ENCODE measurements at places on chromosomes 11 and 22. TPM values are rescaled to one million over a fixed set of nuclear protein-coding genes. Genes with fewer than 3 reads are reported as not detected.
A peak's percentile ranks its signal among the peaks of the same experiment; 100 is the strongest.

The BCO2 gene
- total RNA-seq = 0.83 TPM

The XKR3 gene
- not detected for total RNA-seq

The LMO2 gene
- not detected for total RNA-seq

GRCh38 chr11:78742430-78742829, 167.8 kb upstream of the NARS2 start:
- peak; percentile 6 for DNase-seq

GRCh38 chr22:17958166-17958565, 66.2 kb downstream of the MICAL3 start:
- no peak for DNase-seq

DNA sequence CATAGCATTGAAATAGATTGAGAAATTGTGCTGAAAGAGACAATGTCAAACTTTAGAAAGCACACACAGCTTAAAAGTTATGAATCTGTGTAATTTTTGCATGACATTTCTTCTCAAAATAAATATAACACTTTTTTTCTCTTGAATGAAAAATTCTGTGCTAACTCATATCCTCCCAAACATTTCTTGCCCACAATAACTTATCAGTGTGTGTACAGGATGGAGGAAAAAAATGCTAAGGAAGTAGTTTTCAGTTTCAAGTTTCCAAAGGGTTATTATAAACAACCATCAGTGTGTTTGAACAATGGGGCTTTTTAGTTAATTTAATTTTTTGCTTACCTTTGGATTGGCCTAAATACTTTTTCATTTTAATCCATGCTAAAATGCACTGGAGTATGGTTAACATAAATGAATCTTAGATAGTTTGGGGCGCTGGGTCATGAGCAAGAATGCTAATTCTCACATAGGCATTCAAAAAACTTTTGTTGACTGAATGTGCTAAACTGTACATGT, 82.9 kb upstream of the ARHGAP20 start:
- peak; percentile 56 for DNase-seq

GRCh38 chr11:112542479-112542878, 281.8 kb upstream of the PLET1 start:
- DNase-seq = no peak

DNA sequence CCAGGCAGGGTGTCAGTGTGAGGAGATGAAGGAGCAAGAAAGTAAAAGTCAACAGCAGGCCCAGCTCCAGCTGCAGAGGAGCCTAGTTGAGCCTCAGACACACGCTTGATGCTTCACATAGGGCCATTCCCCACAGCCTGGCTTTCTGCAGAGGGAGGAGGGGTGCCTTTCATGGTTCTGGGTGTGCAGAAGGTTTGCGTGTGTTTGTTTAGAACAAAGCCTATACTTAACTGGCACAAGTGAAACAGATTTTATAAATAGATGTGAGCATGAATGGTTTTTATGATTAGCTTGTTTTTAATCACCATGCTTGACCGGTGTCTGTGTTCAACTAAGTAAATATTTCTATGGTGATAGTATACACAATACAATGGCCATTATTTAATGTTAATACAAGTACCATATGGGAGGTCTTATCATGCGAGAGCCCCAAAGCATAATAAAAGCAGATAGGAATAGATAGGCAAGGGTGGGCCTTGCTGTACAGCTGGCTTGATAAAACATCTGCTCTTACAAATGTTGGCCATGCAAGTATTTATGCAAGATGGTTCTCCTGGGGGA, 290.2 kb downstream of the ETS1 start:
- peak; percentile 18 for DNase-seq

GRCh38 chr11:121965330-121965729, 150.7 kb downstream of the BLID start:
- DNase-seq = peak; percentile 74

GRCh38 chr11:92071660-92072059, 153.0 kb upstream of the FAT3 start:
- no peak for DNase-seq

DNA sequence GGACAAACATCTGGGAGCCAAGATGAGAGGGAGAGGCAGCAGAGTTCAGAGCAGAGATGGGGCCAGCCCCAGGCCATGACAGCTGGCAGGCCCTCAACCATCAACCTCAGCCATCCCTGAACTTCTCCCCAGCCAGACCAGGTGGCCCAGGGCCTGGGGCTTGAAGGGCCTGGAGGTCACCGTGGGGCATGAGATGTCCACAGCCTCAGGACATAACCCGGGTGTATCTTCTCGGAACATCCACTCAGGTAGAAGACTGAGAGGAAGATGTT, 12.4 kb upstream of the SLC39A13 start:
- no peak for DNase-seq

GRCh38 chr11:72061739-72062396, 18.5 kb downstream of the NUMA1 start:
- DNase-seq = no peak

- no peak for DNase-seq
Measured at GRCh38 chr11:85745626-85746025, 59.6 kb upstream of the CCDC89 start.
